ENCODE measurements at places on chromosomes 12 and 14. TPM values are rescaled to one million over a fixed set of nuclear protein-coding genes. Genes with fewer than 3 reads are reported as not detected.

DNA sequence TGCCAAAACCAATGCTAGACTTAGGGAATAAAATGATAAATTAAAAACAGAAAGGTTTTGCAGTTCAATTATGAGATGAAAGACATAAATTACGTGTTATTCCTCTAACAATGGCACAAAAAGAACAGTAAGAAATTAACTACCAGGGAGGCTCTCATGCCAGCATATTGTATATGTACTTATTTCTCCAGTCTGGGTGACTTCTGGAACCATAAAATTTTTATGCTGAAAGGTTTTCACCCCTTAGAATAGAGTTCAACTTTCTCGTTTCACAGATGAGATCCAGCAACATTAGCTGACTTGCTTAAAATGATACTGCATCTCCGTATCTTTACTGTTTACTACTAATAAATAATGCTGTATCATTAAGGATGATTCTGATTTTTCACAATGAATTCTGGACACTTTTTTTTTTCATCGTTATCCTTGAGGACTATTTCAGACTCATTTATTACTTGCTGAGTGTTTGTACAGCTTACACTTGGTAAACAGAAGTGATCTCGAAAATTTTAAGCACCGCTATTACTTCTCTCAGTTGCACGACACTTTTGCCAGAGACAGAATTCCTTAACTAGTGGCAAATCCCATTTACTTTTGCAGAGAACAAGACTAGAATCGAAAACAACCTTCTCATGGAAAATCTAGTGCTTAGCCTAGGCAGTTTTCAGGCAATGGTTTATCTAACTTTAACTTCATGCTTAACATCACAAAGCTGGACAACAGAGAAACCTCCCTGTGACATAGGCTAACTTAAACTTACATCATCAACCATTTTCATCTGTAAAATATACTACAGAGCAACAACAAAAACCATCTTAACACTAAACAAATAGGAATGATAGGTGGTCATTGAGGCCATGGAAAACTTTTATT lies 2.7 kb downstream of the RSRC2 start:
- H3K4me3 ChIP-seq = peak overlapping the region; percentile 90
- DNase-seq = no peak
- H3K27ac ChIP-seq = peak overlapping the region; percentile 50
- peaks cover 48% of the 10 kb centered on the region for H3K4me1 ChIP-seq
- peaks cover 54% of the 10 kb centered on the region for H3K36me3 ChIP-seq
- no peaks in the 10 kb centered on the region for H3K27me3 ChIP-seq

GRCh38 chr12:45407981-45408728 lies 192.3 kb downstream of the ANO6 start:
- H3K36me3 ChIP-seq = peaks cover 31% of the 10 kb centered on the region
- no peaks in the 10 kb centered on the region for H3K27me3 ChIP-seq
- H3K27ac ChIP-seq = no peak overlapping the region
- no peaks in the 10 kb centered on the region for H3K4me1 ChIP-seq
- H3K4me3 ChIP-seq = no peak overlapping the region

DNA sequence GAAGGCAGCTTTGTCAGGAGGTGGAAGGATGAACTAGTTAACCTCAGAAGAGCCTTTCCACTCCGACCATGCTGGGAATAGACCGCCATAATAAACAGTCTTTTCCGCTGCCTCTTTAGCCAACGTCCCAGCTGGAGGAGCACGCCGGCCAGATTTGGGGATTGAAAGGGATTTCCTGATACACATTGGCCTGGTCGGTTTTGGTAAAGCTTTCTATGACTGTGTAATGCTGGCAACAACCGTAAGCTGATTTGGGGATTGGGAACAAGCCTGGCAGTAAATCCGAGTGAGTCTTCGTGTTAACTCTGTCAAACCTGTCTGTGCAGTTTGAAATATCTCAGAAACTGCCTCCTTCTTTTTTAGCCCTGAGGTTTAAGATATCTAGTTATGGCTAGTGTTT lies 87.0 kb downstream of the DAD1 start:
- peaks cover 41% of the 10 kb centered on the region for H3K4me1 ChIP-seq
- DNase-seq = no peak
- no peaks in the 10 kb centered on the region for H3K27me3 ChIP-seq
- H3K27ac ChIP-seq = peak overlapping the region; percentile 99

DNA sequence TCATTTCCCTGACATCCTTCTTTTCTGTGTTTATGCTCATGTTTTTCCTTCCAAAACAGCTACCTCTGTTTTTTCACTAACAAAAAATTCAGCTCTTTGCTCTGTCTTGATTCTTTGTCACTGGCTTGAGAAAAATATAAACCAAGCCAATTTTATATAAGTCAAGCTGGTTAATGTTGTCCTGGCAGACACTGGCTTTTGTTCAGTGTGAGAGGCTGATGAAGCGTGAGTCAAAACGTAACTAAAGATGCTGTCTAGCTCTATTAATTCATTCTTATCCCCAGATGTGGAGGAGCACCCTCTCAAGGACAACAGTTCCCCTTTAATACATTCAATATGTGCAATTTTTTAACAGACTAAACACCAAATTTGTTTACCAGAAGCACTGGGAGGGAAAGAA lies 15.8 kb downstream of the TSPAN8 start:
- DNase-seq = no peak
- H3K4me3 ChIP-seq = no peak overlapping the region
- H3K27me3 ChIP-seq = no peaks in the 10 kb centered on the region
- no peaks in the 10 kb centered on the region for H3K36me3 ChIP-seq

DNA sequence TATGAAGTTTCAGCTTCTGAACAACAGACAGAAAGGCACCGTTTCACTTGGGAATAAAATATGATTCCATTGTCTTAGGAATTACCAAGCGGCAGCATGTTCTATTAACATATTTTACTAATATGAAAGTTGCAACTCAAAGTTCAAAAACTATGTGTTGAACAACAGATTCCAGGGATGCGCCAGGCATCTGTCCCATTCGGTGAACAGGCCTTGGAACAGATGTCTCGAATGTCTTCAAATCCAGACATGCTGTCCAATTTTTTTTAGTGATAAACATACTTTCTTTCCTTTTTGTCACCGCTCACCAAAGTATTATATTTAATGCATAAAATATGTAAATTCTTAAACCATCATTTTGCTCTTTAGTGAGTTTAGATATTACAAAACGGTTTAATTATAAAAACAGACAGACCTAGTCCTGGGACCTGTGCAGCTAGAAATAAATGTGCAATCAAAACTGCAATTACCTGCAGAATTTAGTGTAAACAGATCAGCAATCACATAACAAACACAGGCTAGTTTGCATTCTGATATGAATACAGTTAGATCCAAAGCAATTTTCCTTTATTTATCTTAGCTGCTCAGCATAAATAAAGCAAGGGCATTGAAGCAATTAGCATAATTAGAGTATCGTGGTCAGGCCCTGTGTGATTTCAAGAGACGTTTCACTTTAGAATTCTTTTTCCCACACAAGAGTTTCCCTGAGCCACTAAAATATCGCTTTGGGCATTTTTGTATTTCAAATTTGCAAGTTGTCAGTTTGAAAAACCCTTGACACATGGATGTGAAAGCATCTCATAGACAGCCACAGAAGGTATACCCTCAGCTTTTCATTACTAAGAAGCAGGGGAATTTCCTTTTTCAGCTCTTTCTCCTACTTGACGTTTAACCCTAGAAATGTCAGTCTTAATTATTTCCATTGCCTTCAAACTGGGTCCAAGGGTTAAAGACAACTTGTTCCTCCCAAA lies 420.8 kb downstream of the EGLN3 start:
- no peak overlapping the region for H3K4me3 ChIP-seq
- H3K36me3 ChIP-seq = no peaks in the 10 kb centered on the region
- H3K27me3 ChIP-seq = no peaks in the 10 kb centered on the region
- H3K27ac ChIP-seq = no peak overlapping the region

DNA sequence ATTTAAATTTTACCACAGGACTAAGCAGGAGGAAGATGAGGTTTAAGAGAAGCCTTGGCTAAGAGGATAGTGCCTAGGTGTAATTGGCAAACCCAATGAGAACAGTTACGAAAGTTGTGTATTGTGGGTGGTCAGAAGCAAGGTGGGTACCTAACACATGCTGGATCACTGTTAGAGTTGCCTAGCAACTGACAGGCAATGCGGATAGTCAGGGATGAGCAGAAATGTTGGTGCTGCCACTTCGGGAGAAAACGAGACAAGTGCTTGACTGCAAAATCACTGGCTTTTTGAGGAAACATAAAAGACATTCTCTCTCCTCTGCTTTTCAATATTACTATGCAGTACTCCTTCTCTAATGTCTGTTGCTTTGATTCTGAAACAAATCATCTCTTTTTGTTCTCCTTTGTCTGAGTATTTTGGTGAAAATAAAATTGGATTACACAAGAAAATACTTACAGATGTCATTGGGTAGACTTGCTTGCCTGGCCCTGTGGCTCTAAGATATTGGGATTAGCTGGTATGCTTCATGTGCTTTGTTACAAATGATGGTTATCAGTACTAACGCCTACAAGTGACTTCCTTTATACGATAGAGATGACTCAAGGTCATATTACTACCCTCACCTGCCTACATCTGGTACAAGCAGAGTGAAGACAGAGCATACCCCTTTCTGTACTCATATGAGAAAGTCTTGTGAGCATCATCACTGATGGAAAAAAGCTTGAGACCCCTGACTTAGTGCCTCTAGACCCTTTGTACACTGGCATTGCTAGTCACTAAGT lies 48.0 kb downstream of the TDP1 start:
- peak overlapping the region; percentile 68 for H3K27ac ChIP-seq
- H3K36me3 ChIP-seq = peaks cover 50% of the 10 kb centered on the region

- H3K36me3 ChIP-seq = no peaks in the 10 kb centered on the region
- no peak overlapping the region for H3K27ac ChIP-seq
- H3K4me3 ChIP-seq = no peak overlapping the region
Measured at GRCh38 chr14:22797017-22797917, 18.0 kb downstream of the SLC7A7 start.

DNA sequence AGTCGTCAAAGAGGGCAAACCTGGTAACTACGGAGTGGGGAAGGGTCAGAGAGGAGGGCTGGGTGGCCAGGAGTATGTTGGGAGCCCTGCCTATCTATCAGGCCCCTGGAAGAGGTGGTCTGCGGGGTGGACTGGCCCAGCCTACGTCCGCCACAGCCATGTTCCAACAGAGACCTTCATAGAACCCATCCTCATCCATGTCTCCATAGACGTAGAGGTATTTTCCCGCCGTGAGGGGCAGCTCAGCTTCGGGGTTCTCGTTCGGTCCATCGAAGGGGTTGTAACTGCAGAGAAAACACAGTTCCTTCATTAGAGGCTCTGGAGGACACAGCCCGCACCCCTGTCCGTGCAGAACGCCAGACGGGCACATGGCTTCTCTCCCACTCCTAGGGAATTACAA lies 107.3 kb downstream of the PIWIL1 start:
- H3K4me3 ChIP-seq = no peak overlapping the region
- no peak for DNase-seq
- no peaks in the 10 kb centered on the region for H3K36me3 ChIP-seq
- H3K27ac ChIP-seq = no peak overlapping the region
- H3K27me3 ChIP-seq = no peaks in the 10 kb centered on the region
- no peaks in the 10 kb centered on the region for H3K4me1 ChIP-seq

DNA sequence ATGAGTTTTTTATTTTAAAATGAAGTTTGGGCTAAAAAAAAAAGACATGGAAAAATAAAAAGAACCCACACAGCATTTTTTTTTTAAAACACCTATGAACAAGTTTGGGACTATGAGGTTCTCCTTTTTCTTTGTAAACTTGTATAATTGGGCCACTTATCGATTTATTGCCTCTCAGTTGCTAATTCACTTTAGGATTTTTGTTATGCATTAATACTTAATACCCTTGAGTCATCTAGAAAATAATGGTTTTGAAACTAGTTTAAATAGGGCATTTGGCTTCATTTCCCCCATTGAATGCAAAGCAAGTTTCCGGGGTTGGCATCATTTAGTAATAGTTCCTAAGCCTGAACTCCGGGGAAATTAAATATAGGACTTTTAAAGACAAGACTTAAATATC lies 312.8 kb upstream of the RGS6 start:
- DNase-seq = no peak
- H3K4me3 ChIP-seq = no peak overlapping the region
- H3K27ac ChIP-seq = no peak overlapping the region

DNA sequence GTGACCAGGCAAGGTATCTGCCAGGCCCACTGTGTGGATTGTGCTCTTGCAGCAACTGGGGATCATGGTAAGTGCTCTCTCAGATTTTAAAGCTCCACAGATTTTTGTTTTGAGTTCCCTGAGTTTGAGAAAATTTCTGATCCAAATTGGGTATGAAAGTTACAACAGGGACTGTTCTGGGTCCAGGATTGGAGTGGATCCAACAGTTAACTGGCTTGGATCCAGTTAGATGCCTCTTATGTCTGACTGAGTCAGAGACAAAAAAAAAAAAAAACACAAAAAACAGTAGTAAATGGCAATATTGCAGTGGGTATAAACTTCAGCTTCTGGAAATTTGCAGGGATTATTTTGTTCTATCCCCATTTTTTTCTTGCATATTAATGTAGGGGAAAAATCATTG lies 598.8 kb downstream of the C12orf50 start:
- no peaks in the 10 kb centered on the region for H3K36me3 ChIP-seq
- no peak overlapping the region for H3K27ac ChIP-seq

DNA sequence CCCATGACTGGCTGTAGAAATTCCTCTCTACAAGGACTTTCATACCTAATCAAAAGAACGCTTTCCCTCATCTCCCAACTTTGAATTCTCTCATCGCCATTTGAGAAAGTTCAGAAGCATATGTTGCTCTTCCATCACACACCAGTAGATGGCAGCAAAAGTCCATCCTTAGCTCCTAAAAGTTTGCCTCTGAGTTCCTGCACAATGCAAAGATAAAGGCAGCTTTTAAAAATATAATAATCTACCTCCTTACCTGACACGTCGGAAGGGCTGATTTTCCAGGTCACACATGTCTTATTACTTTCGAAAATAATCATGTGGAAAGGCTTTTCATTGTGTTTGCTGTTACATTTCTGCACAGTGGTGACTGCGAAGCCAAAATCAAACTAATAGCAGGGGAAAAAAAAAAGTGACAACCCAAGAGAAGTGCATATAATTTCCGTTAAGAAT lies 456.7 kb upstream of the SEL1L start:
- no peaks in the 10 kb centered on the region for H3K36me3 ChIP-seq
- H3K4me1 ChIP-seq = no peaks in the 10 kb centered on the region
- H3K27ac ChIP-seq = no peak overlapping the region
- no peak overlapping the region for H3K4me3 ChIP-seq

GRCh38 chr14:67059596-67059995 lies 129.6 kb upstream of the GARIN2 start:
- peaks cover 3% of the 10 kb centered on the region for H3K36me3 ChIP-seq
- no peaks in the 10 kb centered on the region for H3K4me1 ChIP-seq
- no peaks in the 10 kb centered on the region for H3K27me3 ChIP-seq
- H3K27ac ChIP-seq = no peak overlapping the region
- DNase-seq = no peak

DNA sequence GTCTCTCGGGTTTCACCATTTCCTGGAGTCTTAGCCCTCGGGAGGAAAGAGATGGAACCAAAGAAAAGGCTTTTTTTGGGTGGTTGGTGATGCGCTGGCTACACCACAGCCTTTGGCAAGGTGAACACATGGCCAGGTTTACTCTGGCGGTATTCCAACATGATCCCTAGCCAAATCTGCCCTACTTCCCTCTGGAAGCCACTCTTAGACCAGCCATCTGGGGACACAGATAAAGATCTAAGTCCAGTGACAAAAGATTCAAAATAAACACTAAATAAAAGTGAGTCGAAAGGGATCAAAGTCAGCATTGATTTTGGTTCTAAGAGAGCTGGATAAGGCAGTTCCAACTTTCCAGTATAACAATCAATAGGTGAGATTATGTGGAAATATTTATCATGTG lies 694.5 kb downstream of the VRK1 start:
- no peaks in the 10 kb centered on the region for H3K27me3 ChIP-seq
- DNase-seq = no peak
- peaks cover 4% of the 10 kb centered on the region for H3K36me3 ChIP-seq
- no peak overlapping the region for H3K27ac ChIP-seq
- no peak overlapping the region for H3K4me3 ChIP-seq

Gene DNAI7
- not detected for total RNA-seq

Gene ISM2
- 0.07 TPM for total RNA-seq

Gene IAPP
- total RNA-seq = not detected
